Stimulated activated effector memory CD8-positive, alpha-beta T cell treated with anti-CD3 and anti-CD28 coated beads, Interleukin-12 subunit alpha, Interleukin-12 subunit beta, amount 100 ng/mL, for 72 hours (primary cell): ENCODE measurements at places on chromosomes 11 and 22.

GRCh38 chr11:7974668-7975067 is 9.4 kb upstream of the NLRP10 start:
- DNase-seq, result no peak

DNA sequence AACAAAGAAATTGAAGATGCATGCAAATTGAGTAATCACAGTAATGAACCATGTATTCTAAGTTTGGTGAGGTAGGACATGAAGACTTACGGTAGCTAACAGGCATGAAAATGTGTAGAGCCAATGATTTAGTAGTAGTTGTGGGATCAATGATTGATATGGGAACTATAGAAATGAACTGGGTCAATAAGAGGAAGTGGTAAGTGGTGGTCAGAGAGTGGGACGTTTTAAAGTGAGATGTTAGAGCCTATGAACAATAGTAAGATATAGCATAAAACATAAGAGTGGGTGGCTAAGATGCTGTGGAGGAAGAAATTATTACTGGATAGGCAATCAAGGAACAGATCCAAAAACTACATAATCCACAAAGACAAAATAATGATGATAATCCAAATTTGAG is 45.0 kb downstream of the DLG2 start:
- no peak for DNase-seq

DNA sequence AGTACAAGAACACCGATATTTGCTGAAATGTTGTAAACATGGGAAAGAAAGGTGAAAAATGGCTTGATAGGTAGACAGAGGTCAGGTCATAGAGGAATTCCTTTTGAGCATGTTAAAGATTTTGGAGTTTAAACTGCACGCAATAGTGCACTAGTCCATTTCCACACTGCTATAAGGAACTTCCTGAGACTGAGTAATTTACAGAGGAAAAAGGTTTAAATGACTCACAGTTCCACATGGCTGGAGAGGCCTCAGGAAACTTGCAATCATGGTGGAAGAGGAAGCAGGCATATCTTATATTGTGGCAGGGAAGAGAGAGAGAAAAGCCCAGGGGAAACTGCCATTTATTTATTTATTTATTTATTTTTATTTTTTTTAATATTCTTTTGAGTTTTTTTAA is 5.0 kb downstream of the OR10A5 start:
- no peak for DNase-seq

- no peak for DNase-seq
Observed at GRCh38 chr11:47495856-47496217, 46.9 kb upstream of the RAPSN start.

- DNase-seq, result no peak
Observed at GRCh38 chr11:1341928-1342524, 32.6 kb upstream of the TOLLIP start.

- no peak for DNase-seq
Observed at GRCh38 chr22:24420072-24420976, 7.1 kb upstream of the ADORA2A start.

GRCh38 chr22:24583221-24584165 is 9.4 kb downstream of the LRRC75B start:
- no peak for DNase-seq

GRCh38 chr11:257766-258493 is 20.3 kb upstream of the NLRP6 start:
- DNase-seq, result no peak

GRCh38 chr11:79185351-79185750 is 255.5 kb downstream of the TENM4 start:
- DNase-seq, result no peak

DNA sequence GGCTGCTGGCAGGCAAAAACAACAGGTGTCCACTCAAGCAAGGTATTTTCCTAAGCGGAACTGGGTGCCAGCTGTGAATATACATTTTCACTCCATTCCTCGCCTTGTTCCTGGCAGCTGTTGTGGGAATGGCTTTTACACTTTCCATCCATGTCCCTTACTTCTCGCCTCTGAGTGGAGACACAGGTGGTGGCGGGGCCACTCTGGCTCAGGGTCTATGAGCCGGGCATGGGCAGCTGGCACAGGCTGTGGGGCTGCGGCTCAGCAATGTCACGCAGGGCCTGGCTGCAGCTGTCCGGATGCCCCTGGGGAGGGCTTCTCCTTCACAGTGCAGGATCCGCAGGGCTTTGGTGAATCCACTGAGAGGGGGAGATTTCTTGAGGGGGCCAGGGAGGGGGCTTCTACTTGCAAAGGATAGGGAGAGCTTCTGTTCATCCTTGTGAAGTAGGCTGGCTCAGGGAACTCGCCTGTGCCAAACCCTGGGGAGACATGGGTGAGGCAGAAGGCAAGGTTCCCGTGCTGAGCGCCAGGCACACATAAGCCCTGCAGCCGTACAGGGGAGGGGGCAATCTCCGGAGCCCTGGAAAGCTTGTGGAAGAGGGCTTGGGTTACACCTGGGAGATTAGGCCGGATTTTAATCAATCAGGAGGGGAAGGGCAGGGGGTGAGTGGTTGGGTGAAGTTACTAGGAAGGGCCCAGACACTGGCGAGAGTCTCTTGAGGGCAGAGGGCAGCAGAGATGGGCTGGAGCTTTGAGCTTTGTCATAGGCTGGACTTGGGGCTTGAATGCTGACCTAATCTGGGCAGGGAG is 45.7 kb downstream of the KCNQ1OT1 start:
- DNase-seq, result no peak

- DNase-seq, result no peak
Observed at GRCh38 chr11:103453915-103454709, 344.9 kb downstream of the DYNC2H1 start.

- DNase-seq, result no peak
Observed at GRCh38 chr11:121554552-121554951, 101.8 kb upstream of the SORL1-AS1 start.

GRCh38 chr11:78560153-78560552 is 14.5 kb downstream of the NARS2 start:
- no peak for DNase-seq

GRCh38 chr22:42353883-42354727 is 78.1 kb downstream of the NFAM1 start:
- DNase-seq, result no peak

- no peak for DNase-seq
Observed at GRCh38 chr11:115238086-115238485, 266.1 kb downstream of the CADM1 start.

- DNase-seq, result no peak
Observed at GRCh38 chr11:131591051-131591461, 220.6 kb downstream of the NTM start.

DNA sequence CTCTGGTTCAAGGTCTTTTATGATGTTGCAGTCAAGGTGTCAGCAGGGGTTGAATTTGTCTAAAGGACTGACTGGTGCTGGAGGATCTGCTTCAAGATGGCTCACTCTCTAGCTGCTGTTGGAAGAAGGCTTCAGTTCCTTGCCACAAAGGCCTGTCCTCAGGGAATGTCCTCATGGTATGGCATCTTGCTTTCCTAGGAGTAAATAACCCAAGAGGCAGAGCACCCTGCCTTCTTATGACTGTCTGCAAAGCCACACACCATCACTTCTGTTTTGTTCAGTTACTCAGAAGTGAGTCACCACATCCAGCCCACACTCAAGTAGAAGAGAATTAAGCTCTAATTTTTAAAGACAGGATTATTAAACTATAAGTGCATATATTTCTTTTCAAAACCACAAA is 45.2 kb downstream of the PLAAT5 start:
- DNase-seq, result no peak

GRCh38 chr11:127205688-127206217 is 205.2 kb upstream of the KIRREL3 start:
- DNase-seq, result no peak
